Suppressor macrophage treated with lipopolysaccharide for 1 hour (primary cell): ENCODE measurements at places on chromosomes 6 and 20.

GRCh38 chr6:74409447-74409846 lies 713.4 kb downstream of the CD109 start:
- DNase-seq: no peak

- peak; percentile 56 for DNase-seq
Observed at GRCh38 chr20:2338411-2339066, 42.2 kb upstream of the TGM6 start.

DNA sequence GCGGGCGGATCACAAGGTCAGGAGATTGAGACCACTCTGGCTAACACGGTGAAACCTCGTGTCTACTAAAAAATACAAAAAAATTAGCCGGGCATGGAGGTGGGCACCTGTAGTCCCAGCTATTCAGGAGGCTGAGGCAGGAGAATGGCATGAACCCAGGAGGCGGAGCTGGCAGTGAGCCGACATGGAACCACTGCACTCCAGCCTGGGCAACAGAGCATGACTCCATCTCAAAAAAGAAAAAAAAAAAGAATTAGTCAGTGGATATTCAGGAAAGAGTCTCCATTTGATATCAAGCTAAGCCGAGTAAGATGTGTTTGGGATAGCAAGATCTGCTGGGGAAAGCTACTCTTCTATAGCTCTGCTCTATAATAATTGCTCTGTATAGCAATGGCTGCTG lies 41.0 kb downstream of the MOCS1 start:
- no peak for DNase-seq

DNA sequence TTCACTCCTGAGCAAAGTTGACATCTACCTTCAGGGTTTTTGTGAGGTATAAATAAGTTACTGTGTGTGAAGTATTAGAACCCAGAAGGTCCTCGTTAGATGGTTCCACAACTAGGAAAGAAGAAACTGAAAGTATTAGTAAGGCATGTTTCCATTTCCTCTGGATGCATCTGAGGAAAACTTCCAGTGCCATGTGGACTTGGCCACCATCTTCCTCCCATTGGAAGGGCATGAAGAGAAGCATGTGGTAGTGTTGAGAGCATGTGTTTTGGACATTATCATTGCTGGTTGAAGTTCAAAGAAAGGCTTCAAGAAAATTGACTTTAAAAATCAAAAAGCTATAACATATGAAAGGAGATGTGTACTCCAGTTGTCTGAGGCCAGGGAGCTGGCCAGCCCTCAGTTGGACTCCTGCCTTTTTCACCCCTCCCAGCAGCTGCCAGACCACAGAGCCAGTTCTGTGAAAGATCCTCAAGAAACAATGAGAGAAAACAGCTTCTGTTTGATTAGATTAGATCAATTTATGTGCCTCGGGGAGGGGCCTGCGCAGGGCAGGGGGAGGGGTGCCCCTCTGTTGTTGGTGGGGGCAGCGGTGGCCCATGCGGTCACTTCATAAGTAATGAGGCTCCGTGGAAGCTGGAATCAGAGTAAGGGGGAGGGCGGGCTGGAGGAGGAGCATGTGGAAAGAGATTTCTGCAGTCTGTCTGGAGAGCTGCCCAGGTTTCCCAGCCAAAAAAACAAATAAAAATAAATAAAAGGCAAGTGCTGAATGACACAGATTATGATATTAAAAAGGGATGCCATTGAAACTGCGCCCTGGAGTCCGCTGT lies 154.0 kb downstream of the JARID2 start:
- peak; percentile 56 for DNase-seq

- DNase-seq: peak; percentile 92
Observed at GRCh38 chr6:37051138-37052026, 45.9 kb downstream of the FGD2 start.
